Regular cardiac myocyte (primary cell): ENCODE measurements at places on chromosomes 1 and 21. TPM values are rescaled to one million over a fixed set of nuclear protein-coding genes. Genes with fewer than 3 reads are reported as not detected.

Gene C1orf210
- total RNA-seq, result not detected in 2 replicates

Gene NTRK1
- 0.77 and 1.1 TPM in 2 replicates for total RNA-seq

Gene ELAVL4
- total RNA-seq, result not detected in 2 replicates

Gene LMO4
- 64.8 and 65.4 TPM in 2 replicates for total RNA-seq

Gene GCSAML
- total RNA-seq, result not detected in 2 replicates

Gene KIF17
- total RNA-seq, result 1.3 and 5.1 TPM in 2 replicates

Gene S100A9
- total RNA-seq, result not detected in 2 replicates

Gene AIRE
- total RNA-seq, result 0.28 TPM in 1 of 2 replicates, not detected in the other

Gene CELA3B
- not detected in 2 replicates for total RNA-seq

Gene FABP3
- 2.7 and 2.8 TPM in 2 replicates for total RNA-seq
